DMS 273 treated with DMSO at 0.1 percent for 48 hours (cell line): ENCODE measurements at places on chromosomes 6 and 20.

GRCh38 chr6:45900808-45901752 lies 114.6 kb downstream of the CLIC5 start:
- DNase-seq, result no peak

- peak; percentile 16 for DNase-seq
Observed at GRCh38 chr6:113936093-113936934, 34.6 kb downstream of the HDAC2 start.

GRCh38 chr6:111207141-111207858 lies 120.0 kb downstream of the SLC16A10 start:
- no peak for DNase-seq

DNA sequence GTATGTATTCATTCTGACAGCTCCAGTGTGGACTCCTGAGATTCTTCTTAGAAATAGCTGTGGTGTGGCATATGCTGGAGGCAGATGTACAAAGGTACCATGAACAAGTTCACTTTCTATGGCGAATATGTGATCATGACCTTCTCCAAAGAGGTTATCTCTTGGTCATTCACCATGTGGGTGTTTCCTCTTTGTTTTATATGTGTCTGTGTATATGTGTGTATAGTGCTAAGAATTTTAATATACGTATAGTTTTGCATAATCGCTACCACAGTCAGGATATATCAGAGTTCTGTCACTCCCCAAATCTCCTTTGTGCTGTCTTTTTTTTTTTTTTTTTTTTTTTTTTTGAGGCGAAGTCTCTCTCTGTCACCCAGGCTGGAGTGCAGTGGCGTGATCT lies 47.1 kb downstream of the PHACTR2 start:
- DNase-seq, result no peak

DNA sequence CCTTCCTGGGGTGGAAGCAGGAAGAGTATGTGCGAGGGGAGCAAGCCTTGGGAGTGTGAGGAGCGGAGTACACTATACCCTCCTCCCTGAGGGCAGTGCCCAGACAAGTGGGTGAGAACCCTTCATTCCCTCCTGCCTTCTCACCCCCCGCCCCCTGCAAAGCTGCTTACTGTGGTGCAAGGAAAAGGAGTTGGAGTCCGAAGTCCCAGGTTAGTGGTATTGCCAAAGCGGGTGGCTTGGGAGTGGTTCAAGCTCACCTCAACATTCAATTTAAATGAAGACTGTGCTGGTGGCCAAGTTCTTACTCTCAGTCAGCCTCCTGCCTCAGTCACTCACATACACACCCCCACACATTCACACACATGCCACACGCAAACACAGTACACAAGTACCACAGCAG lies 74.7 kb upstream of the PRDM1 start:
- no peak for DNase-seq

- DNase-seq, result no peak
Observed at GRCh38 chr6:89542866-89543265, 95.7 kb downstream of the LYRM2 start.

DNA sequence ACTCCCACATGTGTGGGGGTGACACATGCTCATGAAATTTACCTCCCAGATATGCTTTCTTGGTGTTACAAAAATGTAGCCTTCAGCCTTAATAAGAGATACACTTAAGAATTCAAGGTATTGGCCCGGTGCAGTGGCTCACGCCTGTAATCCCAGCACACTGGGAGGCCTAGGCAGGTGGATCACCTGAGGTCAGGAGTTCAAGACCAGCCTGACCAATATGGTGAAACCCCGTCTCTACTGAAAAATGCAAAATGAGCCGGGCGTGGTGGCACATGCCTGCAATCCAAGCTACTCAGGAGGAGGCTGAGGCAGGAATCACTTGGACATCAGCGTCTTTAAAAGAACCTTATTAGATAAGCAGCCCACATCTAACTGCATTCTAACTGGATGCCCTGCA lies 614.3 kb upstream of the CDH4 start:
- no peak for DNase-seq

GRCh38 chr6:5680095-5680494 lies 326.6 kb downstream of the NRN1 start:
- no peak for DNase-seq

DNA sequence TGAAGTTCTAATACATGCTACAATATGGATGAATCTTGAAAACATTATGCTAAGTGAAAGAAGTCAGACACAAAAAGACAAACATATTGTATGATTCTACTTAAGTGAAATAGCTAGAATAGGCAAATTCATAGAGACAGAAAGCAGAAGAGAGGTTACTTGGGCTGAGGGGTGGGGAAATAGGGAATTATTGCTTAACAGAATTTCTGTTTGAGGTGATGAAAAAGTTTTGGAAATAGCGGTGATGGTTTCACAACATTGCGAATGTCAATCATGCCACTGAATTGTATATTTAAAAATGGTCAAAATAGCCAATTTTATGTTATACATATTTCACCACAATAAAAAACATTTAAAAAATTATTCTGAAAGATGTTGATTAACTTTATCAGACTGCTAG lies 6.1 kb downstream of the SLC26A8 start:
- no peak for DNase-seq

DNA sequence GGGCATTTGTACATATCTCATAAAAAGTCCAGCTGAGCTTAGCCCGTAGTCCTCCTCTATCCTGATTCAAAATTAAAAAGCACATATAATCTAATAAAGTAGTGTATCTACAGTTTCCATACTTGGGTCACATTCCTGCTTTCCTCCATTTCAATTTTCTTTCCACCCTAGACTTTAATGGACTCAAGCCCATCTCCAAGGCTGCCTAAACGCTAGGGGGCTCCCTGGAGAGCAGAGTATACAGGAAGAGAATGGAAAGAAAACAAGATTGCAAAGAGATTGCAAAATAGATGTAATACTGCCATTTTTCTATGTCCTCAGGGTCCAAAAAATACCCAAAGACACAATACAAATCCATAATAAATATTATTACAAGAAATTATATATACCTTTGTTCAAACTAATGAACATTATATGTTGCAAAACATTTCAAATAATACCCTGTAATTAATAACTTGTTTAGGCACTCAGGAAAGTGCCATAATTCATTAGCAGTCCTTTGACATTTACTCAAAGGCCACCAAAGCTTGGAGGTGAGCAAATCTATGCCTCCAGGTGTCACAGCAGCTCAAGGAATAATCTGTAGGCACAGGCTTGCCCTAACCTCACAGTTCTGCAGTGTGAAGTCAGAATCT lies 2.4 kb upstream of the MCM3 start:
- peak; percentile 42 for DNase-seq

DNA sequence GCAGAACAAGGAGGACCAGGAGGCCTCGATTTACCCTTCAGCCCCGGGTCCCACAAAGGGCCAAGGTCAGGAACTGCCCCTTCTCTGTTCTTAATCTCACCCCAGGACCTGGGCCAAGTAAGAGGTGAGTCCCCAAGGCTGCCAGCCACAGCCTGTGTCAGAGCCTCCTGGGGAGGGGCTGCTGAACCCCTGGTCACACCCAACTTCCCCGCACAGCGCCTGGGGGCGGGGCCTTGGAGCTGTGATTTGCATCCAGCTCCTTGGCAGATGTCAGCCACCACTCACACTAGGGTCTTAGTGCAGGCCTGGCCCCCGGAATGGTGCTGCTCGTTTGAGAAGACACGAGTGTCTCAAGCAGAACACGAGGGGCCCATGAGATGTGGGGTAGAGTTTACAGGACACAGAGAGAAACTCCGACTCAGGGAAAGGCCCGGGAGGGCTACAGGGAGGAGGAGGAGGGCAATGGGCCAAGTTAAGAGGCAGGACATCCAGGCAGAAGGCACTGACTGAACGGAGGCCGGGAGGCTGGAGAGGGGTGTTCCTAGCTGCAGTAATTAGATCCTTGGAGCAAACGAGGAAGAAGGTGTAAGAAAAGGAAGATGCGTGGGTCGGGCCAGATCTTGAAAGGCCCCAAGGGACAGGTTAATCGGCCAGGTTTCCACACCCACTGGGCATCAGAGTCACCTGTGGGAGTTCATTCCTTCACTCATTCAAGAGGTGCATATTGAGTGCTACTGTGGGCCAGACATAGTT lies 26.9 kb downstream of the ZBP1 start:
- DNase-seq, result no peak

GRCh38 chr20:47137231-47137870 lies 219.1 kb downstream of the ZMYND8 start:
- DNase-seq, result no peak

DNA sequence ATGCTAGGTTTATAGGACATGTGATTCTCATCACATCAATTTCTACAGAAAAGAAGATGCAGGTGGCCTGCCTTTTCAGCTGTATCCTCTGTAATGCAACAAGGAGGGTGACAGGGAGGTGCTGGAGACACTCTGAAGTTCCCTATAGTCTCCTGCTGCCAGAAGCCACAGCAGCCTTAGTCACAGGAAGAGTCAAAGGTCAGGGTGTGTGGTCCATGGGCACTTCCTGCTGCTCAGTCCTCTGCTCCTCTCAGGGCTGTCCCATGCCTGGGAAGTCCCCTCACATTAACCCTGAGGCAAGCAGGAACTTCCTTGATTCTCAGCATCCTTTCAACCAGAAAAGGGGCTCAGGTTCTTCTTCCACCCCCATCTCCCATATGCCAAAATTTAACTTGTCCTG lies 144.8 kb upstream of the FOXA2 start:
- no peak for DNase-seq

DNA sequence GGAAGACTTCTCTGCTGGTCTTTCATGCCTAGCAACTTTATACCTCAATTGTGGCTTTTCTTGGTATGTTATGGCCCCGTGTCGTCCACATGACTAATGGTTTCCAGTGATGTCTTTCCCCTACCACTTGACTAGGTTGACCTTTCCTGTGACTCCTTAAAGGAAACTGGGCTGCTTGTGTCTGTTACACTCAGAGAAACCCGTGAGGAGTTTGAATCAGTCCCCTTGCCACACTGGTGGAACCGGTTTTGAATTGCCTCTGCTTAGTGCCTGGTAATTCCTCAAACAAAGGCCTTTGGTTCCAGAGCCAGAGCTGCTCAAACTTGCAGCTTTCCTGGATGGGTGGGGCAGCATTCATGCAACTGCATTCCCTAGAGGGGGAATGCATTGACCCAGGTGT lies 21.9 kb downstream of the ECT2L start:
- no peak for DNase-seq

DNA sequence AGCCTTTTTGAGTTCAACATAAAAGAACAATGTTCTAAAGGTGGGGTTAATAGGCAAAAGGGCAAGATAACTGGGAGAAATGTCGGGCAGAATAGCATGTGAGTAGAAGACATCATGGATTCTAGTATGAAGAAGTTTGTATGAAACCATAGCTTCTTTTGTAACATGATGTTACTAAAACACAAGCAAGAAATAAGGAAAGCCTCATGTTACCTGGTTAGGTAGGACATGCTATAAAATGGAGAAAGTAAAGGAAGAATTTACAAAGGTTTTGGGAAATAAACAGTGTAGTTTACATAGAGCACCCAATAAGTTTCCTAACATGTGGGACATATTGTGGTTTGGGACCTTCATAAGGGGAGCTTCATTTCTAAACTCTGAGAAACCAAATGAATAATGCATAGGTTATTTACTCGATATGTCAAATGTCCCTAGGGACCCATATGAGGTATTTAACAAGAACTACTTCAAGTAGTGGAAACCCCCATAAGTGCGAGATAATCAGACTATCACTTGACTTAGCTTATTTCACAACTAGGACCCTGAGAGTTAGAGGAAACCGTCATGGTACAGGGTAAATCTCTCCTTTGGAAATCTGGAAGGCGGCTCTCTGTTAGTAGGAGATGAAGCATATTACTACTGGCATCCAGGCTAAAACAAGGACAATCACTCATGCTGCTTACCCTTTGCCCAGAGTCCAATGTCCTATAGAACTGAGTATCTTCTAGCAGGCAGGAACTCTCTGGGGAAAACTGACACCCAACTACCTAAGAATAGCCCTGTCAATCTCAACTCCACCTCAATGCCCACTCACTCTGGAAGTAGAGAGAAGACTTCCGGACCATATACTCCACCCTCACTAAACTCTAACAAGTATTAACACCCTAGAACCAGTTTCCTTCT lies 57.5 kb downstream of the ILRUN start:
- DNase-seq, result peak; percentile 0

- peak; percentile 53 for DNase-seq
Observed at GRCh38 chr6:36682328-36683144, 4.0 kb downstream of the CDKN1A start.

DNA sequence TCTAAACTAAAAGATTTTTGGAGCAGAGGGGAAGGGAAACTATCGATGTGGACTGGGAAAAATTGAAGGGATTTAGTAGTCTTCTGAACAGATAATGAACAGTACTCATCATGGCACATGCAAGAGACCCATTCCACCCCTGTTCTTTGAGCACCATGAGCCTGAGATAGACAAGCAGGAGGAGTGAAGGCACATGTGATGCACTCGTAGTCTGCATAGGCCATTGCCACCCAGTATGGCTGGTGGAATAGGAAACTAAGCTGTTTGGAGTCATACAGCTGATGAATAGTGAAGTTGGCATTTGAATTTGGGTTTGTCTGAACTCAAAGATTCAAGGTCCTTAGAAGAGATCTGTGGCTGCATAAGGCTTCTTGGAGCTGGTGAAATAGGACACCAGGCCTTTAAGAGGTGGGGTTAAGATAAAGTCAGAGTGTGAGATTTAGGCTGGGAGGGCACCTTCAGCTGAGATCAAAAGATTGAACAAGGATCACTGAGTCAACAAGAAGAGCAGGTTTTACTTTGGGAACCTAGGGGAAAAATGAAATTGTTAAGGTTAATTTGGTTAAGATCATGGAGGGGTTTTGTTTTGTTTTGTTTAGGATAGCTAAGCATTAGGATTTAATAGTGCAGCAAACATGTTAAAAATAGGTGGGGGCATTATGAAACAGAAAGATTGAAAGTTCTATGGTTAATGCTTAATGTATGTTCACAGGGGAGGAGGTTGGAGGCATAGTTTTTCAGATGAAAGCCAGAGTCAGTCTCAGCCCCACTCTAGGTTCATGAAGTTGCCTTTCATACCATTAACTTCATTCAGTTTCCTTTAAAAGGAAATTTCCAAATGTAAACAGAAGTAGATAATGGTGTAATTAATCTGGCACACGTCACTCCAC lies 148.8 kb downstream of the ARID1B start:
- DNase-seq, result no peak

DNA sequence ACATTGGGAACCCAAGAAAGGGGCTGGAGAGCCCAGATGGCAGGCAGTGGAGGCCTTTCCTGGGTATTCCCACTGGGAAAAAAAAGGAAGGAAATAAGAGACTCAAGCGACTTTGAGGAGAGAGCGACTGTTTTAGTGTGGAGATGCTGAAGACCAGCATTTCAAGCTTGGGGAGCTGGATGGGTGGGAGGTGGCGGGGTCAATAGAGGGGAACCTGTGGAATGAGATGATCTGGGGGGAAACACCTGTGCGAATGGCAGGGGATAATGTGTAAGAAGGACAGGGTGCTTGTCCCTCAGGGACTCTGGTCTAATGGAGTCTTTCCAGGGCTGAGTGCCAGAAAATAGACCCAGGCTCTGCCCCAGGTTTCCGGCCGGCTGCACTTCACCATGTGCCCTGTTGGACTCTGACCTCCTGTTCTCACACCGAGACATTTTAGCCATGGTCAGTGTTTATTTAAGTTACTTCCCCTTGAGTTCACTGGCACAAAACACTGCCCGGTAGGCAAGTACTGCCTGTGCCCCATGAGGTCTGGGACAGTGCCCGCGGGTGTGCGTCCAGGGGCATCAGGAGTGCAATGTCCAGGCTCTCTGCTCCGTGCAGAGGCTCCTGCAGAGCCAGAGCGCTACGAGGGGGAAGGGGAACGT lies 50.4 kb upstream of the NKX2-2 start:
- no peak for DNase-seq
